ENCODE measurements at places on chromosomes 6 and 20.

DNA sequence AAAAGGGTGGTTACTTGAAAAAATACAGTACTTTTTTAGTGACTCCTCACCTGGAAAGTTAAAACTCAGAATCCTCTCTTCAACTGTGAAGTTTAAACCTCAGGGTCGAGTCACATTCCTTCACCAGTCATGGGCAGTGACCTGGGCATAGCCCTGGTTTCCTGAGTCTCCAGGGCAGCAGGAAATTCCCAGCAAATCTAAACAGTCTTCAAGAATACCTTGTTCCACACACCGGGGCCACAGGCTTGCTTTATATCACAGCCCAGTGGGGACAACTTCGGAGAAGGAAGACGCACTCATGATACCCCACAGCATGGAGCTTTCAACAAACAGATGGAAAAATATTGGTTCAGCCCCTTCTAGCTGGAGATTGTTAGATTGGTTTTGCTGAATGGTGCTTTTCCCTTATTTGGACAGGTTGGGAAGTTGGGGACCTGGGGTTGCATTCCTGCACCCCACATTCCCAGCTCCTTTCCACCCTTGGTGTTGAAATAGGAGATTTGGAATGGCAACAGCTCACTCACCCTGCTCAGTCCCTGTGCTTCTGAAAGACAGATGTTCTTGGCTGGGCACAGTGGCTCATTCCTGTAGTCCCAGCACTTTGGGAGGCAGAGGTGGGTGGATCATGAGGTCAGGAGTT lies 113.0 kb upstream of the TMEM170B start:
- no peak for DNase-seq

DNA sequence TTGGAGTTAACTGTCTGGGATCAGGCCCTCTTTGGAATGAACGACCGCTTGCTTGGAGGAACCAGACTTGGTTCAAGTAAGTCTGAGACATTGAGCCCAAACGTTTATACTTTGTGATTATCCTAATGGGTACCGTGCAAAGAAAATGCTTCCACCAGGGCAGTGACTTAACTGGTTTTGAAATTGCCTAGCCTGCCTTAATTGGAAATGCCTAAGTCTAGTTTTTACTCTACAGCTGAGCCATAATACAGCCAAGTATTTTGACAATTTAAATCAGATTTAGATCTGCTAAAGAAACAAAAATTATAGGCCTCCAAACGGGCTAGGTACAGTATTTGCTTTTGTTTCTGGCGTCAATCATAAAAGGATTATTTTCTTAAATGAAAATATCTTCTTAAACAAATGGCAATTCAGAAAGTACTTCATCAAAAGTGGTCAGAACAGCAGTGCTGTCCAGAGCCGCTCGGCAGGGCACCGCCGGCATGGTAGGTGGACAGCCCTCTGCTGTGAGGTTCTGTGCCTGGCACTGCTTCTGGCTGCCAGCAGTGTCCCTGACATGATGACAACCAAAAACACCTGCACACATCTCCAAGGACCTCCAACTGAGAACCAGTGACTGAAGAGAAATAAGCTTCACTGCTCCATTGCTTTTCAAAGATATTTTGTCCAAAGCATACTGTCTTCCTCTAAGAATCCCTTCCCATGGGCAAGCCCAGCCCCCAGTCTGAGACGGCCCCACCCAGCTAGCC lies 55.6 kb downstream of the EZR start:
- DNase-seq: no peak

- no peak for DNase-seq
These were observed 64.9 kb upstream of the GNRH2 start for GRCh38 chr20:2978519-2978918.

GRCh38 chr6:142728910-142729481 lies 216.0 kb downstream of the HIVEP2 start:
- peak; percentile 56 for DNase-seq

DNA sequence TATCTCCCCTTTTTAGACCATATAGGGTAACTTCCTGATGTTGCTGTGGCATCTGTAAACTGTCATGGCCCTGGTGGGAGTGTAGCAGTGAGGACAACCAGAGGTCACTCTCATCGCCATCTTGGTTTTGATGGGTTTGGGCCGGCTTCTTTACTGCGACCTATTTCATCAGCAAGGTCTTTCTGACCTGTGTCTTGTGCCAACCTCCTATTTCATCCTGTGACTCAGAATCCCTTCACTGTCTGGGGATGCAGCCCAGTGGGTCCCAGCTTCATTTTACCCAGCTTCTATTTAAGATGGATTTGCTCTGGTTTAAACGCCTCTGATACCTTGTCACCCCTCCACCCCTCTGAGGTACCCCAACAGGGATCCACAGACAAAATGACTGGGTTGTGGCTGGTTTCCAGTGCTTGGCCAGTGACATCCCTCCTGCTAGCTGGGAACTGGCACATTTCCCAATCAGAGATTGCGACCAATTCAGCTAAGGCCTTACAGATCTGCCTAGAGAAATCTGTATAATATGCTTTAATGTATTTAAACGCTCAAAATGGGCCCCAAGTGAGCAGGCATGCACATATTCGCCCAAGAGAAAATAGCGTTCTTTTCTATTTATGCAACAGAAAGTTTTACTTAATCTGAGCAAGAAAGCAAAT lies 315.6 kb upstream of the QKI start:
- DNase-seq: peak; percentile 8

DNA sequence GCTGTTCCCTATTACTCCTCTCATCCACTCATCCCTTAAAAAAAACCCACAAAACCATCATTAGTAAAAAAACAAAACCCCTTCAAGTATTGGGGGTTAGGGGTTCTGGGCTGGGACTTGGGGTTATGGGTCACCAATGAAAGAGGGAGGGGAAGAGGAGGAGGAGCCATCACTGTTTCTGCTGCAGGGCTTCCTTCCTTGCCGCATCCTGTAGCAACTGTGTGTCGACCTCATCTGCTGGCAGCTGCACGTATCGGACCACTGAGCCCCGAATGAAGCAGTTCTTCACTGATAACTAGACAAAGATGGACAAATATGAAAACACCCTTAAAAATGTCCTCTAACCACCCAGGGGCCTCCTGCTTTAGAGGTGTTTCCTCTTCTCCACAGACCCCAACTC lies 2.0 kb upstream of the VARS1 start:
- no peak for DNase-seq

DNA sequence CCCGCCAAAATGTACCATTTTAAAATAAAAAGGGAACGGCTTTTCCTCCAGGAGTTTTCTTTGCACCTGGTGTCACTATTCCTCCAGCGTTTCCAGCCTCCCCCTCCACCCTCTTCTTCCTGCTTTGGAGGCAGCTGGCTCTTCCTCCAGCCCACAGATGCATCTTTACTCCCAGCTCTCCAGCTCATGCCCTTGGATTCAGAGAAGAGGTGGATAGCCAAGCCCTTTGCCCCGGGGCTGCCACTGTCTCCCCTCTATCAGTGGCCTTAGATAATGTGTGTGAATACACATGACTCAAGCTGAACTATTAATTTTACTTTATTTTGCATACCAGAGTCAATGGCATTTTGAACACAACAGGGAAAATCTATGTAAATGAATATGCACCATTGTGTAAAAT lies 15.3 kb upstream of the CDH4 start:
- no peak for DNase-seq

GRCh38 chr6:121853686-121854085 lies 418.2 kb downstream of the GJA1 start:
- no peak for DNase-seq

DNA sequence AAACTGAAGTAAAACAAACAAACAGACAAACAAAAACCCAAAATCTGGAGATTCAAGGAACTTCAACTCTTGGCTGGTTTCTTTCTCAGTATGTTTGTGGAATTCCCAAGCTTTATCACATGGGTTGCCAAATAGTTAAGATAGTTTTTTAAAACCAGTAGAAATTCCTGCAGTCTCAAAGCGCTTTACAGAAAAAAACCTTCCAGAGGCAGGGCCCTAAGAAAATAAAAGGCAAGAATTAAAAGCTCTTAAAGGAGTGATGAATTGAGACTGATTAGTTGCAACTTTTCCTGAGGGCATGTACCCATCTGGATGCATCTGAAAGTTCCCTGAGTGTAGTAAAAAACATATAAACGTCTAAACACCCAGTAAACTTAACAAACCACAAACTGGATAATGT lies 25.9 kb upstream of the PTCHD4 start:
- peak; percentile 60 for DNase-seq

DNA sequence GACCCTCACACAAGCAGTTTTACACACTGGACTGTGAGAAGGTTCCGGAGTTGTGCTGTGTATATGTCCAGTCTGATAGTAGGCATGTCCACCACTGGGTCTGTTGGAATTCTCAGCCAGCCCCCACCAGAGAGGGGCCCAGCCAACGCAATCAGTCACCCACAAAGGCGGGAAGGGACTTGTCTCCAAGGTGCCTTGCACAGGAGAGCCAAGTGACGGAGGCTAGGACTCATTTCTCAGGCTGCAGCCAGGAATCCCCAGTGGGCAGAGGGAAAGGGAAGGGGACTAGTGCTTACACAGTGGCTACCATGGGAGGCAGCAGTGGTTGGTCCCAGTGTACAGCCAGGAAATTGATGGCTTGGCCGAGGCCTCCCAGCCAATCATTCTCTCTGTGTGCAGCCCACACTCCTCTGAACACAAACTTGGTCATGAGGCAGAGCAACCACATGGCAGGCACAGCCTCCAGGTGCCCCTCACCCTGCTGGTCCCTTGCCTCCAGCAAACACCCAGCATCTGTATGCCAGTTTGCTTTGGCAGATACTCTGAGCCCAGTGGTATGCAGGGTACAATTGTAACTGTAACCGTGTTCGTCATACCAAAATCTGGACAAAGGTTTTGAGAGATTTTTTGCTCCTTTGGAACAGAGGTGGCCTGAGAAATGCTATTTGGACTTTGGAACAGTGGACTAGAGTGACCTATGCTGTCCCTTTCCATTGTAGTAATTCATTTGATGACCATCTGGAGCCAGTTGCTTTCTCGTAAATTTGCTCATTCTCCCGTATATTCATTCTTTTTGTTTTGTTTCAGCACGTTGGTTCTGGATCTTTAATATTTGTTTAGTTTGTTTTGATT lies 72.9 kb upstream of the MYL9 start:
- no peak for DNase-seq

DNA sequence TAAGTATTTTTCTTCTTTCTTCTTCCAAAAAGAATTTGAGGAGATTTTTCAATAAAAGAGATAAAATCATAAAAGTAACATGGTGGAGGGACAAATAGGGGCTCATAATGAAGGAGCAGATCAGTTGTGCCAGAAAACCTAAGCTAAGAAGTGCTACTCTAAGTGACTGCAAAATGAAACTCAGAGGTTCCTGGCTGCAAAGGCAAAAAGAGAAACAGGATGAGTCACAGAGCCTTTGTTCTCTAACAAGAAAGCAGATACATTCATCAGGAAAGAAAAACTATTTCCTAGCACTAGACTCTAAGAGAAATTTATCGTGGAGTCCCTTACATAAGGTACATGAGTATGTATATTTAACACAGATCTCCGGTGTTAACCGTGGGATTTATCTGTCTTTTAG lies 49.8 kb downstream of the TSHZ2 start:
- DNase-seq: peak; percentile 64

- no peak for DNase-seq
These were observed 70.3 kb downstream of the SESN1 start for GRCh38 chr6:109024368-109024767.

GRCh38 chr20:18133962-18134361 lies 3.7 kb upstream of the KAT14 start:
- DNase-seq: no peak

DNA sequence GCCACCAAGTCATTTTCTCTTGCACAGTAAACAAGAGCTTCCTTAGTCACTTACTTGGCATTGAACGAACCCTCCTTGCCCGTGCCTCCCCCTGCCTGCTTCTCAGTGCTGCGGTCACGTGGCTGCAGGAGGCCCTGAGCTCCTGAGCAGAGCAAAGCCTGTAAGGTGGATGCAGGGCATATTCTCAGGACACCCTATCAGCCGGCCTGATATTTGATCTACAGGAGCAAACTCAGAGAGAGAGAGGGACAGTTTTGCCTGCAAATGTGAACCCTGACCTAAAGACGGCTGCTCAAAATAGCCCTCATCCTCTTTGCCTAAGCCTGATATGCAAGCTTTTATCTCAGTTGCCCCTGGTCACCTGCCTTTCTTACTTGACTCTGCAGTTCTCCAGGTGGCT lies 93.0 kb upstream of the POPDC3 start:
- DNase-seq: no peak

GRCh38 chr6:17334265-17334664 lies 53.1 kb downstream of the RBM24 start:
- peak; percentile 58 for DNase-seq

DNA sequence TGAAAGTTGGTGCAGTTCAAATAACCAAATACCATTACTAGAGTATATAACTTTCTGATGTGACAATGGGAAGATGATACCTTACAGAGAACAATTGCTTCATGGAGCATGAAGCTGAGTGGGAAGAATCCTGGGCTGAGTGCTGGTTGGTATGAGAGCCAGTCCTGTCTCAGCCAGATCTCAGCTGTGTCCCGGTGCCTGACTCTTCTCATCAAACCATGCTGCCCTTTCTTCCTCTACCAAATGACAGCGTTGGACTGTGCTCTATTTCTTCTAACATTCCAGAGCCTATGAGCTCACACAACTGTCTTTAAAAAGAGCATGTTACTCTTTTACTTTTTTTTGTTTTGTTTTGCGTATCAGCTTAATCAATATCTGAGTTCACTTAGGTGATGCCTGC lies 27.5 kb upstream of the PBOV1 start:
- DNase-seq: no peak

GRCh38 chr6:70889270-70889669 lies 67.6 kb downstream of the B3GAT2 start:
- no peak for DNase-seq

DNA sequence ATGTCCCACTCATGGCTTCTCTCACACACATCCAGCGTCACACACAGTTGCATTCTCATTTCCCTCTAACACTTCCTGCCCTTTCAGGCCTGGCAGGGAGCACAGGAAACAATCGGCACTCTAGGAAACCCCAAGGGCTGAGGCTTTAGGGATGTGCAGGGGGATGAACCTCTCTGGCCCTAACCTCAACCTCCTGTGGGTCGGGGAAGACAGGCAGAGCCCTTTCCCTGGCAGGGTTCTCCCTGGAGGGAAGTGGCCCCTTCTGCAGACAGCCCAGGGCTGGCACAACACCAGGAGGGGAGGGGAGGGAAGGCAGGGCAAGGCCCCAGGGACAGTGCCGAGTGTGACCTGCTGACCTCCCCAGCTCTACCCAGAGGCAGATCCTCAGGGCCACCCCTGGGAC lies 2.7 kb downstream of the TEAD3 start:
- DNase-seq: no peak
